ENCODE measurements at places on chromosomes 4 and X.

GRCh38 chr4:100576570-100576969, 58.7 kb upstream of the EMCN start:
- DNase-seq, result no peak

- DNase-seq, result no peak
Measured at GRCh38 chrX:149365061-149365460, 140.0 kb downstream of the IDS start.

DNA sequence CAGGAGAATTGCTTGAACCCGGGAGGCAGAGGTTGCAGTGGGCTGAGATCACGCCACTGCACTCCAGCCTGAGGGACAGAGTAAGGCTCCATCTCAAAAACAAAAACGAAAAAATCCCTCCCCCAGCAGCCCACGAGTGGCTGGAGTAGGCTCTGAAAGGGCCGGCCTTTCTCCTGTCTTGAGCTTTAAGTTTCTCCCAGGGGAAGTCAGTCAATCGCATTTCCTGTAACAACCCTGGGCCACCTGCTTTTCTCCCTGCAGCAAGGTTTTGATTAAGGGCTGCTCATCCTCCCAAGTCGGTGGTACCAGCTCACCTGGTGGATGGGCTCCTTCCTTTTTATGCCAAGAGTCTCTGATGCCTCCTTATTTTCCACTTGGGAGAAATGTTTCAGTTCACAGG, 2.0 kb upstream of the NYX start:
- DNase-seq, result no peak

DNA sequence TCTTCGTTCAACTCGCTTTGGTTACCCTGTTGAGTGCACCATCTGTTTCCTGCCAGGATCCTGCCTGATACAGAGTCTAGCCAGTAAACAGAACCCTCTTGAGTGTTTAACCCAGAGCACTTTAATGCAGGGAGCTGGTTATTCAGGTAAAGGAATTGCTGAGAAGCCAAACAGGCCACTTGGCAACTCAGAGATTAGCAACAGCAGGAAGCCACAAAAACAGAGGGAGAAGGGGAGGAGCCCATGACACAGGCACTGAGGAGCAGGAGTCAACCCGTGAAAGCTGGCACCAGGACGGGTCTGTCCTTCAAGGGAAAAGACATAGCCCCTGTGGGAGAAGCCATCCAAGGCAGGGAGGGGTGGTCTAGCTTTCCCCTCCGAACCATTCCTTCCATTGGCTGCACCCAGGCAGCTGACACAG, 641.4 kb downstream of the ZNF674 start:
- DNase-seq, result no peak

DNA sequence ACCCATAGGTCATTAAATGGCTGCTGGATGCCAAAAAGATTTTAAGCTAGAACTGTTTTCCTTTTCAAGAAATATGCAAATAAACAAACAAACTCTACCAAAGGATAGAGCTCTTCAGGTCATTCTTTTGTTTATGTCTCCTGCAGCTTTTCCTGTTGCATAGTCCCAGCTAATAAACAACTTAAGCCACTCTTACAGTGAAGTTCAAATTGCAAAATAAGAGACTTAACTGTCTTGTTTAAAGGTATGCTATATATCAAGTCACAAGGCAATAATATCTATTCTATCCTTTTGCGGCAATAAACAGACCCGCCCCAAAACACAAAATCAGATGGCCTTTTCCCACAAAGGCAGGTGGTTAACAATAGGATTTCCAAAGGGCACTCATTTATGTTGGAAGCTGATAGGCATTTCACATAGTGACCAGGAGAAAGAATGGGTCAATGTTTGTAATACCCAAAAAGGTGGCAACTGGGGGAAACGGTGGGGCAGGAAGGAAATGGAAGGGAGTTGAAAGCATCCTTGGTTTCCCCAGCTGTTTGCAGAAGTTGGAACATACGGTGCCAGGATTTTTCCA, 15.3 kb downstream of the HAND2 start:
- no peak for DNase-seq

GRCh38 chrX:7996414-7996813, 69.2 kb upstream of the PNPLA4 start:
- no peak for DNase-seq

GRCh38 chrX:140949233-140949632, 53.2 kb upstream of the SPANXB1 start:
- no peak for DNase-seq

DNA sequence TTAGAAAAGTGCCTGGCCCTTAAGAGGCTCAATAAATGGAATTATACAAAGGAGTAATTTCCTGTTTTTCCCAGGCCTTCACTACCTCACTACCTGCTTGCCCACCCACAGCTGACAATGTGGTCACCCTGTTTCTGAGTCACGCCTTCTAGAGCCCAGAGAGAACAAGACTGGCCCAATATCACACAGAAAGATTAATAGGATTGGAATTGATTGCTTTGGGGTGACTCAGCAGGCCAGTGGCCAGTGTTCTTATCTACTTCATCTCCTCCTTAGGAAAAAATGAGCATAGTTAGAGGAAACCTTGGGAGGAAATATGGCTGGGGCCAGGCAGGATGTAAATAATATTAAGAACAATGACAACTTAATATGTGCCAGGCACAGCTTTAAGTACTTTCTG, 4.5 kb upstream of the FGF16 start:
- DNase-seq, result no peak

- no peak for DNase-seq
Measured at GRCh38 chr4:124636788-124637187, 75.7 kb downstream of the ANKRD50 start.

DNA sequence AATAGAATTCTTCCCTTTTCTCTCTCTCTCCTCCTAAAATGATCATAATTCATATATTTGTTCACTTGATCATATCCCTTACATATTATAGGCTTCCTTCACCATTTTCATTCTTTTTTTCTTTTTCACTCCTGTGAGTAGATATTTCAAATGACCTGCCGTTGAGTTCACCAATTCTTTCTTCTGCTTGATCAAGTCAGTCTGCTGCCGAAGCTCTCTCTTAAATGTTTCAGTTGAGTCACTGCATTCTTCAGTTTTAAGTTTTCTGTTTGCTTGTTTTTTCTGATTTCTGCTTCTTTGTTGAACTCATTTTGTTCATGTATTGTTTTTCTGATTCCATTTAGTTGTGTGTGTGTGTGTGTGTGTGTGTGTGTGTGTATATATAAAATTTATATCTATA, 354.3 kb downstream of the GPAT3 start:
- no peak for DNase-seq
